ENCODE measurements at places on chromosomes 16 and 17.

- no peak for DNase-seq
These were observed 29.8 kb upstream of the KCNJ2 start for GRCh38 chr17:70139449-70139993.

DNA sequence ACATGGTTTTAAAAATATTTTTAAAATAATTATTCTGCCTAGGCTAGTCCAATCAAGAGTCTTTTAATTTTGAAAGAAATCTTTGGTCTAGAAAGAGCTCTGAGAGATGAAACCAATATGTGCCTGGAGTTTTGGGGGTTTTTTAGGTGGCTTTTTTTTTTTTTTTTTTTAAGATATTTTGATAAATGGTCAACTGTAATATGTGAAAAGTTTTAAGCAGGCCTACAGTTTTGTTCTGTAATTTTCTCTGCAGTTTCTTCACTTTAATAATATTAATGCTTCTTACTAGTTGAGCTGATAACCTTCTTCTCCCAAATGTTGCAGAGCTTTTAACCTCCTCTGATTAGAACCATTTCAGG lies 45.1 kb downstream of the OMG start:
- no peak for DNase-seq

GRCh38 chr17:21165922-21166594 lies 39.3 kb downstream of the DHRS7B start:
- no peak for DNase-seq

GRCh38 chr16:85372627-85373372 lies 240.3 kb upstream of the GSE1 start:
- DNase-seq, result no peak

- DNase-seq, result no peak
These were observed 164.1 kb upstream of the TOM1L1 start for GRCh38 chr17:54736573-54736972.

DNA sequence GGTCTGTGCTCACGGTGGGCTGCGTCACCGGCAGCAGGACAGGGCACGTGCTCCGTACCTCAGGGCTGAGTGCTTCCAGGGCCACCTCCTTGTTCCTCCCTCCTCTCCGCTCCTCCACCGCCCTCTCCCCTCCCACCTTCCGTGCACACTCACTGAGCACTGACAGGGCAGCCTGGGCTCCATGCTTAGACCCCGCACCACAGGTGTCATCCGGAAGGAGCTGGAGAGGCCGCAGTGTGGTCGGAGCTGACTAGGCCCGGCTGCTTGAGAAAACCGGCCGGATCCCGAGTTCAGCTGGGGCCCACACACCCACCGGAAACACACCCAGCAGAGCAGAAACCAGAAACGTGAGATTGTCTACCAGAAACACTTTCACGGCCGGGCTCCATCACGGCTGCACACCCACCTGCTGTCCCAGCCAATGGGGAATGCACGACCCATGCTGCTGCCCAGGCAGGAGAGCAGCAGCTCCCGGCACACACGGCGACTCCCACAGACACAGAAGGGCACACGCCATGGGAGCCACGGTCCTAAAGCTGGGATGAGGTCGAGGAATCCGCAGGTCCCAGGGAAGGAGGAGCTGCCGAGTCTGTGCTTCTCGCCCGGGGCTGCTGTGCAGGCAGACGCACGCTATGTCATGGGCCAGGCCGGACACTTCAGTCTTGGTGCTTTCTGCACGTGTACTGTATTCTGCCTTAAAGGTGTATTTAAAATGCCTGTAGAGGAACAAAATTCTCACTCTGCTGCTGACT lies 55.0 kb upstream of the ZNF469 start:
- DNase-seq, result no peak
